ENCODE measurements at places on chromosomes 13 and 19.
A peak's percentile ranks its signal among the peaks of the same experiment; 100 is the strongest.

GRCh38 chr19:38845374-38846024 is 4.3 kb downstream of the HNRNPL start:
- no peak for DNase-seq

DNA sequence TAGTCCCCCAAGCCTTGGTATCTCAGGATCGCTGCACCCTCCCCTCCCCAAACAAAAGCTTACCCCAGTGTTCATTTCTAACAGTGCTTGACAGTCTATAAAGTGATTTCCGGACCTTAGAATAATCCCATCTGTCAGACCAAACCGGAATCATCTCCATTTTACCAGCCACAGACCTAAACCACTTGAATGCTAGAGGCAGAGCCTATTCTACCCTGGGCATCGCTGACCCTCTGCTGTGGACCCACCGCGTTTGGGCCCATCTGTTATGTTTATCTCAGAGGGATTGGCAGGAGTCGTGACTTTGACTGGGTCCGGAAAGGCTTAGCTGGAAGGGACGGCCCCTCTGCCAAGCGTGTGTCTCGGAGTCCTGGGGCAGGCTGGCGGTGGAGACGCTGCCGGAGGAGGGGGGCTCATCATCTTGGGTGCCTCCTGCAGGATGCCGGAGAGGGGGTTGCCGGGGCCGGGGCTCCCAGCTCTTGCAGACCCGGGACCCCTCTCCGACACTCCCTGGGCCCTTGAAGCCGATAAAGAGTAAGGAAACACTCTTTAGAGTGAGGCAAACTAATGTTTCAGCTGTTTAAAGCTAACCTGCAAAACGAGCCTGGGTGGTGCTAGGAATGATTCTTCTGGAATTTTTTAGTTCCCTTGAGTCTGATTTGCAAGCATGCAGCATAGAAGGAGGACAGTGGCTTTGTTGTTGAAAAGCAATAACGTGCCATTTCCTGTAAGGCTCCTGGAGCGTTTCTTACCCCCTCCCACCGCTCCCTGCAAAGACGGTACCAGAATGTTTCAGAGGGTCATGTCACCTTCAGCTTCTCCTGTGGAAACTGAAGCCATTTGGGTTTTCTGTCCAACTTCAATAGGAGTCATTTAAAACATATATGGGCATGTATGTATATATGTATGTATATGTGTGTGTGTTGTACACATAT is 1.3 kb downstream of the SLC25A42 start:
- DNase-seq: no peak

DNA sequence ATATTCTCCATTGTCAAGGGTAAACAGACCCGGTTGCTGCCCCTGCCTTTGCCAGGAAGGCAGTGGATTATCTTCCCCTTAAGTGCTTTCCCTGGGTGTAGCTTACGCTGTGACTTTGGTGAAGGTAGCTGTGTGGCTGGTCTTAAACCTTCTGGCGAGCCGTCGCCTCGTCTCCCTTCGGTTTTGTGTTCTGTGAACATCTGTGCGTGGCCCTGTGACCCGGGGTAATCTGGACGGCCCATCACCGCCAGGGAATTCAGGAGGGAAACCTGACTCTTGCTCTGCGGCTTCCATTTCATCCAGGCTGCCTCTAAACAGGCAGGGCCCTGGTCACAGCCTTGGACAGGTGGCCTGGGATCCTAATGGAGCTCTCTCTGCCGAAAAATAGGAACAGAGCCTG is 78.7 kb downstream of the SHISA2 start:
- DNase-seq: peak; percentile 28

GRCh38 chr19:2038284-2039088 is 12.6 kb downstream of the MKNK2 start:
- DNase-seq: no peak

DNA sequence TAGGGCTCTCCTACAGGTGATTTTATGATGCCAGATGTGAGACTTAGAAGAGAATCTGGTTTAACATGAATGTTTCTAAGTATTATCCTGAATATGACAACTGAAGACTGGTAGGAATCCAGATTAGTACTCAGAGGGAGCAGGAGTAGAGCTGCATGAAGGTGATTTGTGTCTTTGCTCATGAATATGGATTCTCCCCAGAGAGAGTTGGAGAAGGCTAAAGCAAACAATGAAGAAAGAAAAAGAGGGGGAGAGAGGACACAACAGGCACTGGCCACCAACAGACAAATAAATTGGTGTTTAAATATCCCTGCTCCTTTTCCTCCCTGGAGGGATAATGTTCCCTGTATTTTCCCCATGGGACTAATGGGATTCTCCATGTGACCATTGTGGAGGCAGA is 427.0 kb upstream of the KLF12 start:
- no peak for DNase-seq

- no peak for DNase-seq
These were observed 45.1 kb downstream of the ATP11A start for GRCh38 chr13:112734696-112735547.

DNA sequence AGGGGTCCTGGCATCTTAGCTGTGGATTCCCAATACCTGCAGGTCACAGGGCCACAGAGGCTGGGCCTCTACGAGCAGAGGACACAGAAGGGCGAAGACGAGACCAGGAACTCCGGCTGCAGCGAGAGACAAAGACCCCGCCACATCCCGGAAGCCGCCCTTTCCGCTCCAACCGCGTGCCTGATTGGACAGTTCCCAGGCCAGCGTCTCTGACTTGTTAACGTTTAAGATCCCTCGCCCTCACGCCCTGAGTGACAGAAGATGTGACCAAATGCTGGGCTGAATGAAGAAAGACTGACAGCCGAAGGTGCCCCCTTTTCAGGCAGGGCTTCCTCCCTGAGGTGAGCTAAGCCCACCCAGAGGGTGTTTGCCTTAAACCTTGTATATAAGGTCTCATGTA is at the start of gene ZNF98:
ZNF98 (minus strand) TSS at position 136 of the 400 bp plus-strand sequence; CDS start at position 14, 122 bp downstream.
- no peak for DNase-seq

- DNase-seq: no peak
These were observed 36.3 kb upstream of the LSM14A start for GRCh38 chr19:34135821-34136611.

GRCh38 chr13:35598233-35598632 is 121.7 kb upstream of the MAB21L1 start:
- no peak for DNase-seq

DNA sequence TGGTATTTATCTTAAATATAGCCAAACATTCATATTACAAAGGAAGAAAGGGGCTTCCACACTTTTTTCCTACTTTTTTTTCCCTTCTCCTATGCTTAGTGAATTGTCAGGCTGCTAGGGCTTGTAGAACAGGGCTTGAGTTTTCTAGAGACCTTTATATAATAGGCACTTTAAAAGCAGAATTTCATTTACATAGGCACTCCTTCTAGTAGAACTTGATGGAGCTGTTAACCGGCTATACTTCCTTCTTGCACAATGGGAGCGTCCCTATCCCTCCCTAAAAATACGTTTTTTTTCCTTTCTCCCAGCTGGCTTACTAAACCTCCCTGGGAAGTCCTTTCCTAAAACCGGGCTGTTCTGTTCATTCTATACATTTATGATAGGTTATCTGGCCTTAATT is 1.1 kb downstream of the TRIM13 start:
- DNase-seq: peak; percentile 5

DNA sequence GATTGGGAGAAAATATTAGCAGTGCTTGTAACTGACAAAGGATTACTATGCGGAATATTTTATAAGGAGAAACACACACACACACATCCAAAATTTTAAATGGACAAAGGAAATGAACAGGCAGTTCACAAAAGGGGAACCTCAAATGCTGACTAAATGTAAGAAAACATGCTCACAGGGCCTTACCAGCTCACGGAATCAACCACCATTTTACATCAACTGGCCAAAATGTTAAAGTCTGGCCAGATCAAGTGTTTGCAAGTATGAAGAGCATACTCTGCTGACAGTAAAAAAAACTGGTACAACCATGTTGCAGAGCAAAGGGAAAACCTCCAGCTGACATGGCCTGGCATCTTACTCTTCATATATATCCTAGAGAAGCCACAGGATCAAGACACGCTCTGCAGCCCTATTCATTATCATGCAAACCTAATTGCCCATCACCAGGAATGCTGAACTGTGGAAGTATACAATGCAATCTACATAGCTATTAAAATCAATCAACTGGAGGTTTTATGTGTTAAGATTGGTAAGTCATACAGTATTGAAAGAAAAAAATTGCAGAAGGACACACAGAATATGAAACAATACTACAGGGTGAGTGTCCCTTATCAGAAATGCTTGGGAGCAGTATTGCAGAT is 124.4 kb downstream of the RNF17 start:
- no peak for DNase-seq

GRCh38 chr19:40266912-40267600 is 18.1 kb downstream of the AKT2 start:
- DNase-seq: no peak

DNA sequence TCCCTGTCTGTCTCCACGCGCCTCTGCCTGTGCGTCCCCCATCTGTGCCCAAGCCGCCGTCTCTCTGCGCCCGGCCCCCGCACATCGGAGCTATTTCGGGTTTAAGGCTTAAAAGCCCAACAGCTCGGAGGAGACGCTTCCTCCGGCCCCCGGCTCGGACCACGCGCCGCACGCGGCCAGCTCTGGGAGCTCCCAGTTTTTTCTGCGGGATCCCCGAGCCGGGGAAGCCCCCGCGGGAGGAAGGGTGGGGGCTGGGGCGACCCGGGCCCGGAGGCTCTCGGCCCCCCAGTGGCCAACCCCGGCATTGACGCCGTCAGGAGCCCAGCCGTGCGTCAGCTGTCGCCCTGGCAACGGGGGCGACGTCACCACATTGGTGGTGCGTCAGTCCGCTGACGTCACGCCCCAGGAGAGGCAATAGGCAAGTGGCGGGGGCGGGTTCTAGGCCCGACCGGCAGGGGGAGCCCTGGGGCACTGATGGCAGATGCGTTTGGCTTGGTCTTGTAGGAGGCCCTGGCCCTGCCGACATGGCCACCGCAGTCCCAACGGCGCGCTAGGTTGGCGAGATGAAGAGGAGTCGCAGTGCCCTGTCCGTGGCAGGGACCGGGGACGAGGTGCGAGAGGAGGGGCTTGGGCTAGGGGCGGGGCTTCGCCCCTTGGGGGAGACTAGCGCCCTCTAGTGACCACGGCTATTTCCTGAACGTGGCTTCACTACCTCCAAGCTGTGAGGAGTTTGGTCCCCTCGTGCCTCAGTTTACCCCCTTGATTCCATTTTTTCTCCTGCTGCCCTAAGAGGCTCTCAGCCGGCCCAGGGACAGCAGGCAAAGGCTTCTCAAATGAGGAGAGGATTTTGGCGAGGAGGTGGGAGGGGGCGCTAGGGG is 3.7 kb upstream of the PDE4A start:
- peak; percentile 74 for DNase-seq

GRCh38 chr19:46728693-46729339 is 11.9 kb upstream of the PRKD2 start:
- DNase-seq: no peak

GRCh38 chr19:38735257-38735686 is 9.0 kb downstream of the CAPN12 start:
- DNase-seq: peak; percentile 30

DNA sequence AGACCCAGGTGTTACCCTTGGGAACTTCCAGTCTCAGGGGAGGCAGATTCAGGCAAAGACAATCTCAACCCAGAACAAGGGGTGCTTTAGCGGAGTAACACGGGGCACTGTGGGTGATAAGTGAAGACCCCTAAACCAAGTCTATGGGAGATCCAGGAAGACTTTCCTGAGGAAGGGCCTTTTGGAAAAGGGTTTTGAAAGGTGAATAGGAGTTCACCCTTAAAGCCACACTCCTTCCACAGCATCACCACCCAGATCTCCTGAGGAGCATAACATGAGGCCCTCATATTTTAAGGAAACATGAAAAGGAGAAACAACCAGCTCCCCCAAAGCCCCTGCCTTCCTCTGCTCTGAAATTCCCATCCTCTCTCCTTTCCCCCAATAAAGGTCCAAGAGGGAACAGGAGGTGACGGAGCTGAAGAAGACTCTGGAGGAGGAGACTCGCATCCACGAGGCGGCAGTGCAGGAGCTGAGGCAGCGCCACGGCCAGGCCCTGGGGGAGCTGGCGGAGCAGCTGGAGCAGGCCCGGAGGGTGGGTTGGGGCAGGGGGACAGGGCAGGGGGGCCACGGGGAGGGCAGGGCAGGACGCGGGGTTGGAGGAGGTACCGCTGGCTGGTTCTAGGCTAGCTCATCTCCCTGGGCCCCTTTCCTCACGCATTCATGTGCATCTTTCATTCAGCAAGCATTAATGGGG is 52.7 kb downstream of the KCNC3 start:
- no peak for DNase-seq

GRCh38 chr13:33015791-33016323 is 366 bp upstream of the KL start:
- peak; percentile 1 for DNase-seq

DNA sequence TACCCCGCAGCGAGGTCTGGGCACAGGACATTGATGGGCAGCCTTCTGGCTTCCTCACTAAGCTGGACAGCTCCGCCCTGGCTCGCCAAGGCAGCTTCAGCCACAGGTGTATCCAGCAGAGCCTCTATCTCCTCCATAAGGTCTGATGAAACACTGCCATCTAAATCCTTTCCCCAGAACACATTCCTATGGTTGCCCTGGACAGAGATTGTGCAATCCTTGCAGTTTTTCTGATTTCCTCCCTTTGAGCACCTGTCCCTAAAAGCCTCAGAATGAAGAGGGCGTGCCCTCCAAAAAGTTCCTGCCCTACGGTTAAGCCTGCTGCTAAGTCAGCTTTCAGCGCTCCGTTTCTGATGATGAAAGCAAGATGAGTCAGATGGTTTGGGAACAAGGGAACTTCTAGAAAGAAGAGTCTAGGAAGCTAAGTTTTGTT is 21.0 kb downstream of the CLEC4M start:
- DNase-seq: no peak
